ENCODE measurements at places on chromosomes 12 and 14. TPM values are rescaled to one million over a fixed set of nuclear protein-coding genes. Genes with fewer than 3 reads are reported as not detected.

The TOMM20L gene
- not detected for total RNA-seq

The ENDOU gene
- not detected for total RNA-seq

The NPFF gene
- not detected for total RNA-seq

The TAS2R30 gene
- 0.93 TPM for total RNA-seq

The OR4E2 gene
- not detected for total RNA-seq

The RAD9B gene
- 0.51 TPM for total RNA-seq

The RTL1 gene
- not detected for total RNA-seq

The MSRB3 gene
- 0.04 TPM for total RNA-seq

The MGP gene
- 1.2 TPM for total RNA-seq

The C12orf60 gene
- total RNA-seq = 1.5 TPM

The MEG3 gene
- 3.8 TPM for total RNA-seq

The DPPA3 gene
- total RNA-seq = not detected

The SCN8A gene
- 0.29 TPM for total RNA-seq

The CLEC2A gene
- total RNA-seq = not detected

The TSPAN8 gene
- total RNA-seq = 0.67 TPM

The GNB3 gene
- total RNA-seq = 4.5 TPM

The PAH gene
- 0.31 TPM for total RNA-seq

The SERPINA1 gene
- total RNA-seq = 4.1 TPM

The CCDC175 gene
- not detected for total RNA-seq

The ESYT1 gene
- 251 TPM for total RNA-seq

The ATP23 gene
- total RNA-seq = 21.4 TPM

The DENR gene
- total RNA-seq = 59.4 TPM

The PLEKHG7 gene
- not detected for total RNA-seq

The ASCL1 gene
- not detected for total RNA-seq

The TRPV4 gene
- total RNA-seq = not detected

The ADAMTS20 gene
- 0.09 TPM for total RNA-seq

The SLC8A3 gene
- not detected for total RNA-seq

The KERA gene
- not detected for total RNA-seq

The FOXM1 gene
- 42.8 TPM for total RNA-seq

The CIROP gene
- not detected for total RNA-seq

The MYRFL gene
- not detected for total RNA-seq

The LRRC10 gene
- total RNA-seq = not detected

The OR10G2 gene
- total RNA-seq = not detected

The PARP2 gene
- 29.9 TPM for total RNA-seq

The IAPP gene
- total RNA-seq = not detected

The MAP3K9 gene
- 0.58 TPM for total RNA-seq

The KRT4 gene
- not detected for total RNA-seq

The PLEKHD1 gene
- not detected for total RNA-seq

The SCAF11 gene
- total RNA-seq = 74.4 TPM

The CARMIL3 gene
- 0.11 TPM for total RNA-seq

The APEX1 gene
- 143 TPM for total RNA-seq

The STK38L gene
- 9.3 TPM for total RNA-seq

The FAM90A1 gene
- 0.16 TPM for total RNA-seq

The SLCO1A2 gene
- total RNA-seq = 2.6 TPM

The NID2 gene
- total RNA-seq = 0.22 TPM

The CLEC2D gene
- 2.2 TPM for total RNA-seq

The AICDA gene
- 0.11 TPM for total RNA-seq

The KITLG gene
- total RNA-seq = 0.09 TPM

The PRB2 gene
- total RNA-seq = not detected

The DNAH10 gene
- total RNA-seq = 0.07 TPM

The EAPP gene
- 19.0 TPM for total RNA-seq

The STAB2 gene
- total RNA-seq = not detected

The TAS2R42 gene
- total RNA-seq = not detected

The TRHDE gene
- 0.09 TPM for total RNA-seq

The PSEN1 gene
- 18.7 TPM for total RNA-seq

The POP5 gene
- 69.7 TPM for total RNA-seq

The SRRM4 gene
- total RNA-seq = not detected

The SLC4A8 gene
- total RNA-seq = not detected
